AG09309 (cell line): ENCODE measurements at places on chromosomes 13 and 19.
A peak's percentile ranks its signal among the peaks of the same experiment; 100 is the strongest.

DNA sequence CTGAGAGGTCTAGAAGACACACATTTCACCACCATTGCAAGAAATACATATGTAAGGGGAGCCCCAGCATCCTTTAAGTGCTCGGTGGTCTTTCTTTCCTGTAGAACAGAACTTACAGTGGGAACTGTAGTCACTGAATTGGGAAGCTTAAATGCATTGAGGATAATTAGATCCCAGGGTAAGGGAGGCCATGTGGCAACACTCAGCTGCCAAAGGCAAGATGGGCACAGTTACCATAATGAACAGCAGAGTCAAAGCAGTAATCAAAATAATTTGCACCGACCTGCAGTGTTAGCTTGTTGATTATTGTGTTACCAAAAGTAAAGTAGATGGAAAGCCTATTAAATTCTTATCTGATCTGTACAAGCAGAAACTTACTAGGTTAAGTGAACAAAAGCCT is 291.2 kb upstream of the PCDH20 start:
- no peak for DNase-seq

- no peak for DNase-seq
Observed at GRCh38 chr19:46515290-46515609, 19.6 kb upstream of the PNMA8B start.

GRCh38 chr19:49758292-49758691 is 4.8 kb downstream of the TSKS start:
- DNase-seq: no peak

DNA sequence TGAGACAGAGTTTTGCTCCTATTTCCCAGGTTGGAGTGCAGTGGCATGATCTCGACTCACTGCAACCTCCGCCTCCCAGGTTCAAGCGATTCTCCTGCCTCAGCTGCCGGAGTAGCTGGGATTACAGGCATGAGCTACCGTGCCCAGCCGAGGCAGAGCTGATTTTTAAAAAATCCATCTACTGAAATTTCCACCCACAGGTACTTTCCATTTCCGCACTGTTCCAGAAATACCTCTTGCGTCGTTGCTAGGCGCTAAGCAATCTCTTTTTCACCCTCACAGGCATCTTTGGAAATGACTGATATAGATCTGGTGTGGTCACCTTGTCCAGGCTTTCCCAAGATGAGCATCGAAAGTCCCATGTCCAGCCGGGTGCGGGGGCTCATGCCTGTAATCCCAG is 9.4 kb downstream of the TMEM38A start:
- no peak for DNase-seq

DNA sequence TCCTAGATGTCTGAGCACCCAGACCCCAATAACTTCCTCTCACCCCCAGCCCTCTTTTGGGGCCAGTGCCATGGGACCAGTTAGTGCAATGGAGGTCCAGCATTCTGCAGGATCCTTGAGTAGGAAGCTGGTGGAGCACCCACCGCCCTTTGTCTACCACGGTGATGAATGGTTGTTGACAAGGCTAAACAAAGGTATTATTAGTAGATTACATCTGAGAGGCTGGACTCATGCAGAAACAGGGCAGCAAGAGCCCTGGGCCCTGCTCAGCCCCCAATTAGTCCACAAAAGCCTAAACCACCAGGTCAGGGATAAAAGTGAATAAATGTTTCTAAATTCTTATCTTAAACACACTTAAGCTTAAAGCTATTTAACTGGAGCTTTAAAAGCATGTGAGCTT is 196.5 kb upstream of the TSHZ3 start:
- no peak for DNase-seq

- no peak for DNase-seq
Observed at GRCh38 chr13:27379694-27380641, 44.5 kb upstream of the GTF3A start.

DNA sequence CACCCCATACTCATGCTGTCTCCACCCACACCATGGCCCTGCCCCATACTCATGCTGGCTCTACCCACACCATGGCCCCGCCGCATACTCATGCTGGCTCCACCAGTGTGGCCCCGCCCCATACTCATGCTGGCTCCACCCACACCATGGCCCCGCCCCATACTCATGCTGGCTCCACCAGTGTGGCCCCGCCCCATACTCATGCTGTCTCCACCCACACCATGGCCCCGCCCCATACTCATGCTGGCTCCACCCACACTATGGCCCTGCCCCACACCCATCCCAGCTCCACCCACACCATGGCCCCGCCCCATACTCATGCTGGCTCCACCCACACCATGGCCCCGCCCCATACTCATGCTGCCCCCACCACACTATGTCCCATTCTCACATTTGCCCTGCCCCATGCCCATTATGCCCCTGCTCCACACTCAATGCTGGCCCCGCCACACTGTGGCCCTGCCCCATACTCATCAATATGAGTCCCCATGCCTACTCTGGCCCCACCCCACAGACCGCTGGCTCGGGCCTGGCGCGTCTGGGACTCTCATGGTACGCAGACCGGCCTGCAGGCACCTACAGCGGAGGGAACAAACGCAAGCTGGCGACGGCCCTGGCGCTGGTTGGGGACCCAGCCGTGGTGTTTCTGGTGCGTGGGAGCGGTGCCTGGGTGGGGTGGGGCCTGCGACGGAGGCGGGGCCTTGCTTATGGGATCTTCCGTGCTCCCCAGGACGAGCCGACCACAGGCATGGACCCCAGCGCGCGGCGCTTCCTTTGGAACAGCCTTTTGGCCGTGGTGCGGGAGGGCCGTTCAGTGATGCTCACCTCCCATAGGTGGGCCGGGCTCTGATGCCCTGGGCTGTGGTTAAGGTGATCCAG is 3.7 kb upstream of the ARHGAP45 start:
- DNase-seq: no peak

DNA sequence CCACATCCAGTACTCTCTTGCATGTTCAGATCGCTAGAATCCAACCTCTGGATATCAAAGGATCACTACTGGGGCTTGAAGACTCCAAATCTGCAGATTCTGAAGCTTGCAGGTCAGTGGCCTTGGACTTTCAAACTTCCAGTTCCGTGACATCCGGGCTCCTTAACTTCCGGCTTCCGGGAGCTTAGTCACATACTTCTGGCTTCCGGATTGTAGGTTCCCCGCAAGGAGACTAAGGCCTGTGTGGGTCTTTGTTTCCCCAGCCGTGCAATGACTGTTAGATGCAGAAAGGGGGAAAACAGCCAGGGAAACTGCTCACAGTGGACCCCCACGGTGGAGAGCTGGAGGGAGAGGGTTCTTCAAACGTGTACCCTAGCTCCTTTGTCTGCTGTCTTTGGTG is 41.4 kb downstream of the ZNF333 start:
- no peak for DNase-seq

- no peak for DNase-seq
Observed at GRCh38 chr19:38507551-38508127, 74.1 kb downstream of the RYR1 start.

DNA sequence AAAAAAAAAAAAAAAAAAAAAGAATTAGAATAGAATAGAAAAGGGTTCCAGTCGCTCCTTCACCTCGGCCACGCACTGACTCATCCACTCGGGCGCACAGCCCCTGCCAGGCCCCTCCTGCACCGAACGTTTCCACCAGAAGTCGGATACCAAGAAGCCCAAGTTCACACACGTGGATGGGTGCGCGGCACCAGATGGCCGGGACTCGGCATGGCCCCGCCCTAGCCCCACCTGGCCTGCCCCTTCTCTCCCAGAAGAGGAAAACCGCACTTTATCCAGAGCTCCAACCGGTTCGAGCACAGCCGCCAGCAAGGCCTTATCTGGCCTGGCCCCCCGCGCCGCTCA is 5.9 kb downstream of the PRR36 start:
- DNase-seq: no peak

GRCh38 chr19:8438236-8438635 is 6.5 kb upstream of the HNRNPM start:
- DNase-seq: no peak

GRCh38 chr13:39263033-39263432 is 224.8 kb downstream of the NHLRC3 start:
- no peak for DNase-seq

DNA sequence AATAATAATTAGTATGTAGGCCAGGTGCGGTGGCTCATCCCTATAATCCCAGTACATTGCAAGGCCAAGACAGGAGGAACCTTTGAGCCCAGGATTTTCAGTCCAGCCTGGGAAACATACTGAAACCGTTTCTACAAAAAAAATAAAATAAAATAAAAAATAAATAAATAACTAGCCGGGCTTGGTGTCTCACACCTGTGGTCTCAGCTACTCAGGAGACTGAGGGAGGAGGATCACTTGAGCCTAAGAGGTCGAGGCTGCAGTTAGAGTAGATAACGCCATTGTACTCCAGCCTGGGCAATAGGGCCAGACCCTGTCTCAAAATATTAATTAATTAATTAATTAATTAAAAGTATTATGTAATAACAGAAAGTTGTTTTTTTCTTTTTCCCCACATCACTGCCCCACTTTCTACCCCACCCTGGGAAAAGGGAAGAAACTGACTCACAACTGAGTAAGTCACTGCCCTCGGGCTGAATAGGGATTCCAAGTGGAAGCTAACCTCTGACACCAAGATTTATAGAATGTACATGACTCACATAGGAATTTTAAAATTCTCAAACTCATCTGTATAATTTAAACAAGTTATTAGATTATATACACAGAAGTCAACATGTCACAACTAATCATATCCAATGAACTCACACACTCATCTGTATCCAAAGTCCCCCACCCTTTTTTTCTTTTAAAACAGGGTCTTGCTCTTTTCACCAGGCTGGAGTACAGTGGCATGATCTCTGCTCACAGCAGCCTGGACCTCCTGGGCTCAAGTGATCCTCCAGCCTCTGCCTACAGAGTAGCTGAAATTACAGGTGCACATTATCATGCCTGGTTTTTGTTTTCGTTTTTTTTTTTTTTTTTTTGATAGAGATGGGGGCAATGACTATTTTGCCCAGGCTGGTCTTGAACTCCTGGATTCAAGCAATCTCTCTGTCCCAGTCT is 12.5 kb downstream of the ZNF611 start:
- peak; percentile 44 for DNase-seq

- DNase-seq: no peak
Observed at GRCh38 chr19:44757057-44757734, 8.7 kb downstream of the BCL3 start.

- DNase-seq: no peak
Observed at GRCh38 chr13:46106839-46107371, 2.1 kb upstream of the CPB2 start.

GRCh38 chr13:42215578-42216421 is 56.2 kb upstream of the AKAP11 start:
- DNase-seq: no peak

- DNase-seq: no peak
Observed at GRCh38 chr19:10726268-10726667, 8.4 kb downstream of the DNM2 start.

- DNase-seq: no peak
Observed at GRCh38 chr13:113743366-113744195, 15.4 kb upstream of the TMEM255B start.

GRCh38 chr19:12778905-12779161 is 3.5 kb upstream of the HOOK2 start:
- no peak for DNase-seq

GRCh38 chr13:29497137-29497654 is 98.3 kb downstream of the SLC7A1 start:
- DNase-seq: no peak

GRCh38 chr13:73054712-73055111 is 4.1 kb upstream of the KLF5 start:
- no peak for DNase-seq

- no peak for DNase-seq
Observed at GRCh38 chr13:103931331-103931845, 865.2 kb upstream of the SLC10A2 start.

GRCh38 chr19:21482863-21483276 is 22.5 kb upstream of the ZNF429 start:
- DNase-seq: no peak

GRCh38 chr13:62418376-62418775 is 1002.7 kb upstream of the PCDH20 start:
- no peak for DNase-seq

- no peak for DNase-seq
Observed at GRCh38 chr19:28715157-28715556, 497.8 kb downstream of the UQCRFS1 start.

DNA sequence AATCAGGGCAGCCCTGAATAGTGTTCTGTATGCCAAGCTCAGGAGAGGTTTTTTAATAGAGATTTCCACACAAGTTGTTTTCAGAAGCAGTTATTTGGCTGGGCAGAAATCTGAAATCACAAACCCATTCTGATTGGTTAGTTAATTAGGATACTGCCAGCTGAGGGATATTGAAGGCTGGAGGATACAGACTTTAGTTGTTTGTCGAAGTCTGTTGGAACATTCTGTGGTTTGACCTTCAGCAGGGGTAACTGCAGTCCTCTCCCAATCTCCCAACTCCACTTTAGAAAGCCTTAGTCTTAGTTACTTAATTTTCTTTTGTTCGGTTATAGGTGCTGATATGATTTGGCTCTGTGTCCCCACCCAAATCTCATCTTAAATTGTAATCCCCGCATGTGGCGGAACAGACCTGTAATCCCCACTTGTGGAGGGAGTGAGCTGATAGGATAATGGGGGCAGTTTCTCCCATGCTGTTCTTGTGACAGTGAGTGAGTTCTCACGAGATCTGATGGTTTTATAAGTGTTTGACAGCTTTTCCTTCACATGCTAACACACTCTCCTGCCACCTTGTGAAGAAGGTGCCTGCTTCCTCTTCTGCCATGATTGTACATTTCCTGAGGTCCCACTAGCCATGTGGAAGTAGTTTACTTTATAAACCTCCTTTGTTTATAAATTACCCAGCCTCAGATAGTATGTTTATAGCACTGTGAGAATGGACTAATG is 169.2 kb downstream of the GPC5 start:
- no peak for DNase-seq

- no peak for DNase-seq
Observed at GRCh38 chr13:23579896-23580683, 9.9 kb downstream of the TNFRSF19 start.

- DNase-seq: no peak
Observed at GRCh38 chr19:5895409-5895808, 8.2 kb downstream of the NDUFA11 start.

DNA sequence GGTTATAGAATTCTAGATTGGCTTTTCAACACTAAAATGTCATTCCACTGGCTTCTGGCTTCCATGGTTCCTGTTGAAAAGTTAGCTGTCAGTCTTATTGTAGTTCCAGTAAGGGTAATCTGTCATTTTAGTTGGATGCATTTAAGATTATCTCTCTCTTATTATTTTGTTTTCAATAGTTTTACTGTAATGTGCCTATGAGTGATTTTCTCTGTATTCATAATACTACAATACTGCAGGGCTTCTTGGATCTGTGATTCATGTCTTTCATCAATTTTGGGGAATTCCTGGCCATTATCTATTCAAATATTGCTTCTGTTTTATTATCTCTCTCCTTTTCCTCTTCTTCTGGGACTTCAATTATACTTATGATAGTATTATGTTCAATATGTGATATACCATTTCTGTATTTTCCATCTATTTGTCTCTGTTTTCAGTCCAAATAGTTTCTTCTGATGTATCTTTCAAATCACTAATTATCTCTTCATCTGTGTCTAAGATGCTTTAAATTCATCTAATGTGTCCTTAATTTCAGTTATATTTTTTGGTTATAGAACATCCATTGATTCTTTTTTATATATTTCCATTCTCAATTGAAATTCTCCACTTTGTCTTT is 101.5 kb downstream of the KCTD15 start:
- no peak for DNase-seq

GRCh38 chr13:91199866-91200265 is 147.6 kb upstream of the MIR17HG start:
- DNase-seq: no peak

GRCh38 chr13:99969919-99970650 is 1.5 kb downstream of the ZIC5 start:
- no peak for DNase-seq

GRCh38 chr13:31286930-31287329 is 87.2 kb downstream of the B3GLCT start:
- DNase-seq: no peak
